Brain microvascular endothelial cell (primary cell): ENCODE measurements at places on chromosomes 7 and 10.

DNA sequence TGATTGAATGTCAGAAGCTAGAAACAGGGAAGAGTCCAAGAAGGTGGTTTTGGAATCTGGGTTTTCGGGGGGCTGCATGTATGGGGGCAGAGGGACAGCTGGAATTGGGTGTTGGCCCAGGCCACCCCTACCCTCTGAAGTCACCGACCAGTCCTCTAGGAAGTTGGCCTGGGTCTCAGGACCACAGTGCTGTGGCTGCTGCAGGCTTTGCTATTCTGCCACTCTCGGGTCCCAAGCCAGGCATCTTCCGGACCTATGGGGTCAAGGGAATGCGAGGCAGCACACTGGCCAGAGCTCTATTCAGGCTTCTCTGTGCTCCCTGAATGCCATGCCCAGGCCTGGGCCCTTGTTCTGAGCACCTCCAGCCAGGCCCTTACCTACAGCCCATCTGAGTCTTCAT lies 13.2 kb downstream of the FGF8 start:
- no peak for DNase-seq

GRCh38 chr10:101216207-101217043 lies 12.8 kb downstream of the LBX1 start:
- no peak for DNase-seq

GRCh38 chr7:118281196-118281595 lies 56.7 kb downstream of the ANKRD7 start:
- DNase-seq: peak; percentile 41

DNA sequence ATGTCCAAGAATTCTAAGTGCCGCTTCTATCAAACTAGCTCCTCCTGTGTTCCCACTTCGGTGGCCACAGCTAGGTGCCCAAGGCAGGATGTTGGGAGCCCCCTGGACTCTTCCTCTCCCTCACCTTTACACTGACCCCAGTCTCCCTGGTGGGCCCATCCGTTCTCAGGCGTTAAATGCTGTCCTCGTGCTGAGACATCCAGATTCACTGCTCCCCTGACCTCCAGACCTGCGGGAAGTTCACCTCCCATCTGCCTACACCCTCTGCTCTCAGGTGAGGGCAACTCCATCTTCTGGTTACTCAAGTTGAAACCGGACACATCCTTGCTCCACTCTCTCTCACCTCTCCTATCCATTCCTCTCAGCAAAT lies 114.3 kb downstream of the ARHGAP22 start:
- DNase-seq: no peak

DNA sequence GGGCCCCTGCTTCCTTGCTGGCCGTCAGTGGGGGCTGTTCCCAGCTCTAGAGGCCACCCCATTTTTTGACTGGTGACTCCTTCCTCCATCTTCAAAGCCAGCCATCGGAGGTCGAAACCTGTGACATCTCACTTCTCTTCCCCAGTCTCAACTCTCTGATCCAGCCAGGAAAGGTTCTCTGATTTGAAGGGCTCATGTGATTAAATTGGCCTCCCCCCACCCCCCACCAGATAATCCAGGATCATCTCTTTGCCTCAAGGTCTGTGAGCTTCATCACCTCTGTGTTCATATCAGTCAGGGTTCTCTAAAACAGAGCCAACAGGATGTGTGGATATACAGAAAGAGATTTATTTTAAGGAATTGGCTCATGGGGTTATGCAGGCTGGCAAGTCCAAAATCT lies 5.6 kb upstream of the RAMP3 start:
- no peak for DNase-seq

GRCh38 chr7:89584896-89585295 lies 569.4 kb upstream of the STEAP1 start:
- no peak for DNase-seq
